Adrenal gland (tissue), 19 donors: ENCODE measurements at places on chromosomes 13 and 19. TPM values are rescaled to one million over a fixed set of nuclear protein-coding genes. Genes with fewer than 3 reads are reported as not detected.

The CD33 gene
- 9.8 TPM for total RNA-seq

The HCN2 gene
- 9.1 TPM for total RNA-seq

The LHB gene
- total RNA-seq = not detected

The PPM1N gene
- 1.2 TPM for total RNA-seq

The MZT1 gene
- total RNA-seq = 5.0 TPM

The SIGLEC5 gene
- not detected for total RNA-seq

The ZNF547 gene
- total RNA-seq = 9.3 TPM

The LSM7 gene
- 81.6 TPM for total RNA-seq

The FPR2 gene
- total RNA-seq = 0.50 TPM

The SYNE4 gene
- total RNA-seq = not detected

The RCBTB1 gene
- total RNA-seq = 39.5 TPM

The GPR183 gene
- total RNA-seq = 8.9 TPM

The KLC3 gene
- total RNA-seq = not detected

The TMEM238 gene
- total RNA-seq = 2.7 TPM

The CEBPA gene
- 24.6 TPM for total RNA-seq

The POSTN gene
- 9.6 TPM for total RNA-seq

The RDH8 gene
- total RNA-seq = not detected

The LRRC4B gene
- 8.8 TPM for total RNA-seq

The ZFP28 gene
- 9.5 TPM for total RNA-seq

The CYP2A7 gene
- not detected for total RNA-seq

The SYDE1 gene
- 32.1 TPM for total RNA-seq

The SLC15A1 gene
- not detected for total RNA-seq

The SIGLEC12 gene
- total RNA-seq = 0.44 TPM
